ENCODE measurements at places on chromosomes 12 and 14.

- DNase-seq: no peak
Observed at GRCh38 chr14:102037686-102038085, 49.2 kb downstream of the HSP90AA1 start.

GRCh38 chr12:101021911-101022388 lies 188.1 kb downstream of the SLC5A8 start:
- DNase-seq: no peak

DNA sequence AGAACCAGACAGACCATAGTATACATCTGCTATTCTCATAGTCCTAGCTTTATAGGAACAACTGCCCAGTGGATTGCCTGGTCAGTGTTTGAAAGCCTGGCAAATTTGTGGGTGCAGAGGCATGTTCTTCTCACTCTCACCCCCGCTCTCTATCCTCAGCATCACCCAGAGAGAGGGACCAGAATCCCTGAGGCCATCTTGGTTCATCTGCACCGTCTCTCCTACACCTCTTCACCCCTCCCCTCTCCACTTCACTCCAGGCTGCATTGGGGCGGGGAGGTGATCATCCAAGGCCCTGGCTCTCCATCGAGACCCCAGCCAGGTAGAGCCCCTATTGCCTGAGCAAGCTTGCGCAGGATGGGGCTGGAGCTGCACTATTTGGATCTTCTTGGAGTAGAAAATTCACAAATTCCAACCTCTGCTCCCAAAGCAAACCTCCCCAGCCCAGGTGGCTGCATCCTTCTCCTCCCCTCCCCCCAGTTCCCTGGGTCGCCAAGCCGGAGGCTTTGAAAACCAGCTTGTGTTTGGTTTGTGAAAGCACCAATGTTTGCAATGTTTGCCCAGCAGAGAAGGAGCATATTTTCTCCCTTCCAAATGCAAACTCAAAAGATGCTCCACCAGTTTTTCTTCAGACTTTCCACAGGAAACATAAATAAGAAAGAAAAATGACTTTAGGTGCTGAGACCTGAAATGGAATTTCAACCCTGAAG lies 18.6 kb upstream of the COL2A1 start:
- DNase-seq: no peak

- DNase-seq: no peak
Observed at GRCh38 chr14:100045642-100046344, 19.4 kb upstream of the EVL start.

- DNase-seq: no peak
Observed at GRCh38 chr12:117521867-117522266, 160.4 kb upstream of the NOS1 start.

DNA sequence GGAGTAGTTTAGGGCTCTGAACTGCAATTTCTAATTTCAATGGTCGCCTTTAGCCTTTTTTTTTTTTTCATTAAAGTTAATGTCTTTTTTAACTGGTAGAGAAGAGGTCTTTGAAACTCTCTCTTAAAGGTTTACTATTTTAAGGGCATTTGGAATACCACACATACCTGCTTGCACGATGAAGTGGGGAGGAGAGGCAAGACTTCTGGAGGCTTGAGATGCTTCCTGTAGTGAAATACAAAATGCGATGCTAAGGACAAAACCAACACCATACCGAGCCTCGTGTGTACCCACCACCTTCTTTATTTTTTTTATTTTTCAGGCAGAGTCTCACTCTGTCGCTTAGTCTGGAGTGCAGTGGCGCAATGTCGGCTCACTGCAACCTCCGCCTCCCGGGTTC lies 57.4 kb downstream of the GLT1D1 start:
- no peak for DNase-seq

DNA sequence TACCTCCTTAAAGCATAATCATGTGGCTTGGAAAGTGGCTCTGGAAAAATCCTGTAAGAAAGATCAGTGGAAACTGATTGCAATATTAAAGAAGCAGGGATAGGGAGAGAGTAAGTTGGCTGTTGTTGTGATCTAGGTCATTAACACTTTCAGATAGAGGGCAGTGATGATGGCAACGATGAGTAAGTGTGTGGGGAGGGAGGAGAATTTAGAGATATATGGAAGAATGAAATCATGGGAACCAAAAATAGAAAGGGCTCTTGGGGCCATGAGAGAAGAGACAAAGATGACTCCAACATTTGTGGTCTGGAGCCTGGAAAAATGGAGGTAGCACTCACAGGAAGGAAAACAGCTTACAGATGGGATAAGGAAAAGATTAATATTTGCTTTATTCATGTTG lies 23.3 kb downstream of the SNRPF start:
- DNase-seq: no peak

GRCh38 chr14:49755378-49755777 lies 12.6 kb upstream of the KLHDC2 start:
- DNase-seq: no peak

DNA sequence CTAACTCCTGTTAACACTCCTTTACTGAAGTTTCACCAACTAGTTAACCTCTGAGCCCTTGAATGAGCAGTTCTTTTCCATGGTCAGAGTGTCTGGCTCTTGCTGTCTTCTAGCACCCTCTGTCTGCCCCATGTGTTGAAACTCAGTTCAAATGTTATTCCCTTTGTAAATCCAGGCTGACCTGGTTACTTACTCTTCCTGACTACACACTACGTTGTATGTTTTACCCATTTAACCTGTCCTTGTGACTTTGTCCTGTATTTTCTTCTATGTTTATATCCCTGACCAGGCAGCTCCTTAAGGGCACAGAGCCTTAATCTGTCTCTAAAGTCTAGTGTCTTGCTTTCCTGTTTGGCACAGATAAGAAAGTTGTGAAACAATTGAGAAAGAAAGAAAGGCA lies 389.0 kb upstream of the RPL10L start:
- DNase-seq: no peak

DNA sequence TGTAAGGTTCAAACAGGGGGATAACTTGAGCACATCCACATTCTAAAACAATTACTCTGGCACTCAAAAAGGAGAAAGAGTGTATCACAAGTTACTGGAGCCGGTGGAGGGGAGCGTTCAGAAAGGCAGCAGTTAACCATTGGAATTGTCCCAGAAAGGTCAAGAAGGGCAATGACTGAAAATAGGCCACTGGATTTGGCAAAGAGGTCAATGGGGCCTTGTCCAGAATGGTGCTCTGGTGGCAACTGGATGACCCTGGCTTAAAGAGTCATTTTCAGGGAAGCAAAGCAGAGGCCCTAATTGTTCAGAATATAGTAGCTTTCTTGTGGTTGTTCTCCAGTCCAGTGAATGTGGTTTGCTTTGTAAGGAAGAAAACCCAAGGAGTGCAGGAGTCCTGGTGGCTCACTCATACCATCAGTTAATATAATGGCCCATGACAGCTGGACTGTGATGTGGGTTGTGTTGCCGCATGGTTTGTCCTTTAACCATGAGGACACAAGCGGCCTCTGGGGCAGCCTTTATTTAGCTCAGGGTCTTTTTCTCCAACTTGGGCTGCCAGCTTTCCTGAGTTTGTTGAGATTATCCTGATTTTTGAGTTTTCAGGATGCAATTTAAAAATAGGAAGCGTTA lies 142.8 kb upstream of the PELI2 start:
- no peak for DNase-seq

- no peak for DNase-seq
Observed at GRCh38 chr12:21801522-21802288, 27.2 kb upstream of the KCNJ8 start.

GRCh38 chr12:24814379-24815113 lies 134.4 kb downstream of the BCAT1 start:
- peak; percentile 14 for DNase-seq

GRCh38 chr14:98714626-98715425 lies 557.2 kb downstream of the BCL11B start:
- DNase-seq: no peak

DNA sequence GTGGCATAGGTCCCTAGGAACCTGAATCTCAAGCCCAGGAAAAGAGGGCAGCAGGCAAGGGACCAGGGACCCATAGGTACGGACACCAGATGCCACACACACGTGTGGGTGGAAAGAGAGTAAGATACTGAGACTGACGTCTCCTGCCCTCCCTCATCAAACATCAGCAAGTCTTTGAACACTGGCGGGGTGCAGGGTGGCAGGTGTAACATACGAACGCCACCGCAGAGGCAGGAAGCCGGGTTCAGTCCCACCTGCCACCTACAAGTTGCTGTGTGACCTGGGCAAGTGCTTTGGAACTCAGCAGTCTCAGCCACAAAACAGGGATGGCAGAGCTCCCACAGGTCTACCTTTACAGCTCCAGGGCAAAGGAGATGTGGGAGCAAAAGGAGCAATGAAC lies 11.1 kb downstream of the ACTN1 start:
- peak; percentile 70 for DNase-seq

DNA sequence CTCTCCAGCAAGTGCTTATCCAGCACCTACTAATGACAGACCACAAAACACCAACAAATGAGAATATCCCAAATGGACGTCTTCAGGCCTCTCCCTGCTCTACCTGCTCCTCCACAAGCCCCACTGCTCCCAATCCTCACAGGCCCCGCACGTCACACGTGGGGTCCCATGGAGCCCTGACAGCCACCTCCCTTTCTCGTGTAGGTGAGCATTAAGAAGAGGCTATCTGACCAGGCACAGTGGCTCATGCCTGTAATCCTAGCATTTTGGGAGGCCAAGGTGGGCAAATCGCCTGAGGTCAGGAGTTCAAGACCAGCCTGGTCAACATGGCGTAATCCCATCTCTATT lies 5.4 kb downstream of the RIMBP2 start:
- no peak for DNase-seq

- DNase-seq: no peak
Observed at GRCh38 chr14:53027562-53027961, 76.7 kb upstream of the FERMT2 start.

GRCh38 chr12:70576341-70577282 lies 60.6 kb downstream of the PTPRB start:
- no peak for DNase-seq

DNA sequence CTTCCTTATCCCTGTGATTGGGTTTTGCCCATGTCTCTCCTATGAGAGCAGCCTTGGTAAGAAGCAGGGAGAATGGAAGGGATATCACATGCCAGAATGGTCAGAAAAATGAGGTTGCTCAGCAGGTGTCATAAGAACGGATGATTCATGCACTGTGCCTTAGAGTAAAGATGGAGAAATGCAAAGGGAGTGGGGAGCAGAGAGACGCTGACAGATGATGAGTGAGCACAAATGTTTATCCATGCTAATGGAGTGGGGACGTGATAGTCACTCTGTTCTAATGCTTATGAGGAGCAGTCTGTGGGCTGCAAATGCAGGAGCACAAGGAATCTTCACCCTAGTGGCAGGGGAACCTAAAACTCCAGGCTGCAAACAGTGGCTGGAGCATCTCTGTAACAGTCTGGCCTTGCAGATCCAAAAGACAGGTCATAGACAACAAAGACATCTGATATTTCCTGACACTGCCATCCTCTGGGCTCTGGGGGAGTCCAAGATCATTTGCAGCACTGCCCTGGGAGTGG lies 243.2 kb downstream of the CACNA1C start:
- no peak for DNase-seq

GRCh38 chr12:45357539-45358417 lies 141.9 kb downstream of the ANO6 start:
- DNase-seq: no peak

DNA sequence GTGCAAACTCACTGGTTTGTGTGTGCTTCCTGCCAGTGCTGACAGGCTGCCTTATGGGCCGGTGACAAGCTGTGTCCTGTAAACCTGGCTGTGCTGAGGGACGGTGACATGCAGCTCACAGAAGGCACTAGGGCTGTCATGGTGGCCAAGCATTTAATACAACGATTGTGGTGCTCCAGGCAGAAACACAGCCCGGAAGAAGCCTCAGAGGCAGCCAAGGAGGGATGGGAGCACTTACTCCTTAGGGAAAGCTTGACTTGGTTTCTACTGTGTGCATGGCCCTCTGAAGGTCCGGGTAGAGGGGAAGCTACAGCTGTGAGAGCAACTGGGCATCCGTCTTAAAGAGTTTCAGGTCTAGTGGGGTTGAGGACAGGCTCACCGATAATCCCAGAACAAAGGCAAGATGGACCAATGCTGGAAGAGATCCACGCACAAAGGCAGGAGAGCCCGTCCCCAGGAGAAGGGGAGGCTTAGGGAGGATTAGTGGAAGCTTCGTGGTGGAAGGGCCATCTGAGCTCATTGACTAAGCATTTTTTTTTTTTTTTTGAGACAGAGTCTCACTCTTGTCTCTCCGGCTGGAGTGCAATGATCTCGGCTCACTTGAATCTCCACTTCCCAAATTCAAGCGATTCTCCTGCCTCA lies 10.7 kb upstream of the MCRS1 start:
- no peak for DNase-seq

DNA sequence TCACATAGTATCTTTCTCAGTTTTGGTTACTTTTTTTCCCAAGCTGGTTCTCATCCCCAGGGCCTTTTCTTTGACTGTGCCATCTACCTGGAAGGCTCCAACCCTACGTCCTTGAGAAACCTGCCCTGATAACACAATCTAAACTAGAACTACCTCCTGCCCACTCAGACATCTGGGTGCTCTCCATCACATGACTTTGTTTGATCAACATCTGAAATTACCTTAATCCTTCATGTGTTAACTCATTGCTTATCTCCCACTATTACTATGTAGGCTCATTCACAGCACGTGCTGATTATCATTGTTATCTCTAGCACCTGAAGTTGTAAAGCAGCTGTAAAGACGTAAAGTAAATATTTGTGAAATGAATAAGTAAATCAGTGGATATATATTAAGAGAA lies 784.0 kb downstream of the TMTC2 start:
- DNase-seq: no peak

DNA sequence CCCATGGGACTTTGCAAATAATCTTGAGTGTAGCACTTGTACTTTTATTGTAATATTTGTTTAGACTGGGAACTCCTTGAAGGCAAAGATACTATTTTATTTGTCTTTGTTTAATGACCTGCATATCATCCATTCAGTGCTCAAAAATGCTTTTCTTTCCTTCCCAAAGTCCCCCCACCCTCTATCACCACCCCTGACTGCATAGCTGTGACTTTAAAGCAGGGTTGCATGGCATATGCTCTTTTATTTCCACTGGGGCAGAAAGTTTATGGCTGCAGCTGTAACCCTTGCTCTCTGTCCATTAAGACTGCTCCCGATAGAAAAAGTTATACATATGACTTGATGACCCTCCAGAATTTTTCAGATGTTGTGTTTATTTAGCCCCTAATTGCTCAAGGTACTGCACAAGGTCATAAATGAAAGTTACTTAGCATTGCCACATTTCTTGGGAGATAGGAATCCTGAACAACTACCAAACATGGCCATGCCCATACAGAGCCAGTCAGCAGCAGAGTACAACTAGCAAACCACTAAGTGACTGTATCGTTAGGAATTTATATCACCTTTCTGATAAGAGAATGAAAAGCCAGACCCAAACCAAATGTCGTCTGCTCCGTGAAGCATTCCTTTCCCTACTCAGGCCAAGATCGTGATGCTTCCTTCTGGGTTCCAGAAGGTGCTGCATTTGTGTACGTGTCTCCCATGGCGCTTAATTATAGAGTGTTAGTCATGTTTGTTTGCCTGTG lies 114.3 kb downstream of the DIP2B start:
- no peak for DNase-seq

- DNase-seq: no peak
Observed at GRCh38 chr12:32918890-32919801, 22.6 kb upstream of the PKP2 start.

DNA sequence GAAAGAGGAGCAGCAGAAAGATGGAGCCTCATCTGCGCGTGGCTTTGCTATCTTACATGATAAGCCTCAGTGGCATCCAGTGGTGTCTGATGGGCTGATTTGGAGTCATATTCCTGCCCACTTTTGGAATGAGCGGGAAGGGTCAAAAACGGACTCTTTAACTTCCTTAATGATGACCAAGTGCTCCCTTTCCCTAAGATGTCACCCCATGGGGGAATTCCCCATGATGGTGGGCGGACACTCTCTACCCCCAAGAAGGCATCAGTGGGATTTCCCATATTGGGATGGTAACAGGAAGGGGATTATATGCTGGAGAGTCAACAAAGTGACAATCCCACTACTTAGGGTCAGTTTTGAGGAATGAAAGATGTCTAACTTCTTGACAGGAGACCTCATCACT lies 110.9 kb downstream of the GPATCH2L start:
- no peak for DNase-seq

Data from stimulated activated naive CD4-positive, alpha-beta T cell (primary cell).